ENCODE measurements at places on chromosomes 11 and 22. TPM values are rescaled to one million over a fixed set of nuclear protein-coding genes. Genes with fewer than 3 reads are reported as not detected.

DNA sequence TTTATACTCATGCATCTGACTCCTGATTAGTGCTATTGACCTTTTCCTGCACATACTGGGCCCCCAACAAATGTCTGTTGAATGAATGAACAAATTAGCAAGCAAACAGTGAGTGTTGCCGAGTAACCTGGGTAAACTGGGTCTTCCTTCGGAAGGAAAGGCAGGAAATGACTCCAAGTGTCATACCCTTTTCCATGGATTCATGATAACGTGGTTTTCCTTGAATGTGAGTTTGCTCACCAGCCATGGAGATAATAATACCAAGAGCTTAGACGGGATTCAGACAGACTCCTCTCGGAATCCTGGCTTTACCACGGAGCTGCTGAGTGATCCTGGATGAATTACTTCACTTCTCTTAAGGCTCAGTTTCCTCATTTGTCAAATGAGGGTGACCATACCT lies 16.7 kb downstream of the TECTA start:
- DNase-seq: no peak

- no peak for DNase-seq
These were observed 20.1 kb upstream of the CD44 start for GRCh38 chr11:35118906-35119305.

- no peak for DNase-seq
These were observed 17.9 kb downstream of the SWAP70 start for GRCh38 chr11:9681583-9682372.

- DNase-seq: peak; percentile 64
These were observed 48.4 kb upstream of the POU2AF1 start for GRCh38 chr11:111427471-111427912.

DNA sequence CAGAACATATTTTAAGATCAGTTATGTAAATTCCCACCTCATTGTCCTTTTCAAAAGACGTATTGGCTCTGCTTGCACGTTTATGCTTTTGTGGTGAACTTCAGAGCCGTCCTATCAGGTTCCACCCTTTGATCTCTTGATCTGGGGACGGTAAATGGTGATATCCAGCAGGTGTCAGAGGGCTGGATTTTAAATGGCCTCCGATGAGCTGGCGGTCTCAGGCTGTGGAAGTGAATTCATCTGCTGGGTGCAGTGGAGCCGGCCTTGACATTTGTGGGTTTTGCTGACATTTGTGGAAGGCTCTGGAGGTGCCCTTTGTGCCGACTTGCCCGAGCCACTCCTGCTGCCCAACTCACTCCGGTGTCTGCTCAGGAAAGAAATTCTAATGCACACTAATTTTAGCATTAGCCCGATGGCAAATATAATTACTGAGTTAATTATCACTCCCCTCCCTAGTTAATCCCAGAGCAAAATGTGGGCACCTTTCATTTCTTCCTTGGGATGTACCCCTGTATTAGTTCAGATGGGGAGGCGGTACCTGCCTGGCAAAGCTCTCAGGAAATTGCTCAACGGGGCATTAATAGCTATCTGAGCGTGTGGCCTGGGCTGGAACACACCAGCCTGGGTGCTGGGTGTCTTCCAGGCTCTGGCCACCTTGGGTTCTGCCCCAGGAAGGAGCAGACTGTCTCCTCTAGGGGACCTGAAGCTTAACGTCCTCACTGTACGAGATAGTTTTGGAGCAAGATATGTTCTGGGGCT lies 9.1 kb downstream of the LRP5 start:
- no peak for DNase-seq

- DNase-seq: no peak
These were observed 101.6 kb downstream of the FAM76B start for GRCh38 chr11:95688015-95688414.

- DNase-seq: no peak
These were observed 26.1 kb upstream of the TTLL12 start for GRCh38 chr22:43213051-43213450.

- no peak for DNase-seq
These were observed 3.7 kb downstream of the POLR2L start for GRCh38 chr11:838441-839279.

- no peak for DNase-seq
These were observed 49.3 kb downstream of the TRIM44 start for GRCh38 chr11:35711924-35712323.

DNA sequence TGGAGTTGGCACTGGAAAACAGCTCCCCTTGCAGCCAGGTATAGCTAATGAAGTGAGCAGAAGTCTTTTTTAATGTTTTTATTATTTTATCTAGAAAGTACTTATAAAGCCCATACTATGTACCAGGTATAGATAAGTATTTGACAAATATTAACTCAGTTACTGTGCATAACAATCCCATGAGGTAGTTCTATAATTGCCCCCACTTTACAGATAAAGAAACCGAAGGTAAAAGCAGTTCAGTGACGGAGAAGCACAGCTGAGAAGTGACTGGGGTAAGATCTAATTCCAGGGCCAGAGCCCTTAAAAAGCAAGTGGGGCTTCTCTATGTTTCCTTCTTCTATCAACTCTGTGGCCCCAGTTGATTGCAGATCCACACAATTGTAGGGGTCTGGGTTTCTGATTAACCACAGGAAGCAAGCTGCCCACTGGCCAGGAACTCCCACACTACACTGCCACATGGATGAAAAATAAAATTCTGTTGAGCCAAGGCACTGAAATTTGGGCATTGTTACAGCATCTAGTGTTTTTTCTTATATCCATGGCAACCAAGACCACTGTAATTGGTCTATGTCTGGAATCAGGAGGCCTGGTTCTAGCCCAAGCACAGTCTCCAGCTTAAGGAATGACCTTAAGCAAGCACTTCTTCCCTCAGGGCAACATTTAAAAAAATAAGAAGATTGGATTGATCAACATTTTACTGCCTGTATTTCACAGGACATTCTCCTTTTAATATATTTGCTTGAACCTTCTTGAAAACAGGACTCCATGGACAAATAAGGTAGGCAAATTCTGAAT lies 55.3 kb upstream of the TEAD1 start:
- DNase-seq: no peak

DNA sequence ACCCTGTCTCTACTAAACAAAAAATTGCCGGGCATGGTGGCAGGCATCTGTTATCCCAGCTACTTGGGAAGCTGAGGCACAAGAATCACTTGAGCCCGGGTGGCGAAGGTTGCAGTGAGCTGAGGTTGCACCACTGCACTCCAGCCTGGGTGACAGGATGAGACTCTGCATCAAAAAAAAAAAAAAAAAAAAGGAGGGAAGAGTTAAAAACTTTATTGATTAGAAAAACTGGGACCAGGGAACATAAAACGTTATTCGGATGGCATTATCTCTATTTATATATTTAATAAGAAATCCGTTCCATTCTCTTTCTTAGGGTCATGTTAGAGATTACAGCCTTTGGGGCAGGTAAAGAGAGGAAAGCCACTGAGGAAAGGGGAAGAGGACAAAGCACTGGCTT lies 197.5 kb downstream of the BCR start:
- DNase-seq: no peak

- no peak for DNase-seq
These were observed 27.8 kb upstream of the LMO2 start for GRCh38 chr11:33919645-33920044.

DNA sequence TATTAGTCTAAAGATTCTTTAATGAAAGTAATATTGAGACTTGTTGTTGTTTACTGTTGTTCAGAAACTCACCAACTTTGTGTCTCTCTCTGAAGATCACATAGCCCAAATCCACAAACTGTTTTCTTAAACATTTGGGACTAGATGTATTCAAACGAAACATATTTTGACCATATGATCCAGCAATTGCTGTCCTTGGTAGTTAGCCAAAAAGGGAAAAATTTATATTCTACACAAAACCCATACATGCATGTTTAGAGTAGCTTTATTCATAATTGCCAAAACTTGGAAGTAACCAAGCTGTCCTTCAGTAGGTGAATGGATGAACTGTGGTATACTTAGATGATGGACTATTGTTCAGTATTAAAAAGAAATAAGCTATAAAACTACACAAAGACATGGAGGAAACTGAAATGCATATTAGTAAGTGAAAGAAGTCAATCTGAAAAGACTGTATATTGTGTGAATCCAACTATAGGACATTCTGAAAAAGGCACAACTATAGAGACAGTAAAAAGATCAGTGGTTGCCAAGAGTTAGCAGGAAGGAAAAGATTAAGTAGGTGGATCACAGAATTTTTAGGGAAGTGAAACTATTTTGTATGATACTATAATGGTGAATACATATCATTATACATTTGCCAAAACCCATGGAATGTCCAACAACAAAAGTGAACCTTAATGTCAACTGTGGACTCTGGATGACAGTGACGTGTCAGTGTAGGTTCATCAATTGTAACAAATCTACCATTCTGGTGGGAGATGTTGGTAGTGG lies 442.9 kb downstream of the INSC start:
- DNase-seq: no peak

DNA sequence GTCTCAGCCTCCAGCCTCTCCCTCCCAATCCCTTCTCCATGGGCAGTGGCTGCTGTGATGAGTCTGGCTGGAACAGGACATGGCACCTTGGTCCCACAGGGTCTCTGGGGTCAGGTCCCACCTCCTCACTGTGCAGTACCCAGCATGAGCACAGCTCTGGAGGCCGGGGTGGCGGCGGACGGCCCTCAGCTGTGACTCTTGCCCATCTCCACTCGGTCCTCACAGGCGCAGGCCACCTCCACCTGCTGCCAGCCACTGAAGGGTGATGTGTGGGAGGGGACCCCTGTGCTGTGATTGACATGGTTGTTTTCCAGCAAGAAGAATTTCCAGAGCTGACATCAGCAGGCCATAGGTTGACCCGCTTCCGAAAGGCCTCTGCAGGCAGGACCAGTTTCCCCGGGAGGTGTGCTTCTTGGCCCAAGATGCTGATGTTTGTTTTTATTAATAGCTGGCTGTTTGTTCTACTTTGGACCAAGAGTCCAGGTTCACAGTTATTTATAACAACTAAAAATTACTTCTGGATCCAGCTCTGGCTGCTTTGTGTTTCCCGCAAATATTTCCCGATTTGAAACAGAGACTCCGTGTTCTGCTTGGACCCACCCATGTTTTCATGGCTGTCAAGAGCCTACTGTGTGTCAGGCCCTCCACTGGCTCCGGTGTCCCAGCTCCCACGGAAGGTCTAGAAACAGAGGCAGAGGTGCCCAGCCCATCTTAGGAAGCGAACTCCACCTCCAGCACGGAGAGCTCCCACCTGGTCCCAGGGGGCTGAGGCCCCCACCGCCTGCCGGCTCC lies 45.7 kb downstream of the SCUBE1 start:
- no peak for DNase-seq

DNA sequence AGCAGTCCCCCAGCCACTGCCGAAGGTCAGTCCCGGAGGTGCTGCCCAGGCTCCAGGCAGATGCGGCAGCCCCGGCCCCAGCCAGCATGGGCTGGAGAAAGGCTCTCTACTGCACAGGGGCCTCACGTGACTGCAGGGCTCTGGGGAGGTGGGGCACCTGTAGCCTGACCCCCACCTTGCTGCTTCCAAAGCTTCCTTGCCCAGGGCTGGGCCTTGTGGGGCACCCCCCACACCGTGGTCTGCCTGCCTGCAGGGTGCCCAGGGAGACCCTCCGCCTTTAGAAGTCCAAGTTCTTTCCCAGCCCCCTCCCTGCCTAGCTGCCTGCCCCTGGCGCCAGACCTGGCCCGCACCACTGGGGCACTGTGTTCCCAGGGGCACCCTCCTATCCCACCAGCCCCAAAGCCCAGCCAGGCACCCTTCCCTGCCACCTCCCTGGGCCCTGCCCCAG lies 28.4 kb upstream of the TXNRD2 start:
- no peak for DNase-seq

DNA sequence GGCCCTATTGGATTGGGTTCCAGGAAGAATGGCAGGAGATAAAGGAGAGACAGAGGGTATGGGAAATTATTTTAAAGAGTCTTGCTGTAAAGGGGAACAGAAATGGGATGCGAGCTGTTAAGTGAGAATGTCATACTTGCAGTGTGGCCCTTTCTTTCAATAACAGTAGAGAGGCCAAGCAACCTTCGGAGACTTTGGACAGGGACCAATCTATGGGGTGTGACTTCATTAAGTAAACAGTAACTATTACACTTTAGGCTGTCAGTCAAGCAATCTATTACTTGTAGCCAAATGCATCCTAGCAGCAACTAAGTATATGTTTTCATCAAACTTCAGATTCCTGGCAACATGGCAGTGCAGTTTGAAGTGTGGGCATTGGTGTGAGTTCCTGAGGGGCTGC lies 376.2 kb upstream of the LARGE1 start:
- DNase-seq: no peak

Gene IGSF9B
- total RNA-seq: 22.3 TPM

Gene KLHL35
- not detected for total RNA-seq

Gene SCO2
- not detected for total RNA-seq

Gene SCN3B
- total RNA-seq: not detected

Gene DSCAML1
- total RNA-seq: 0.14 TPM

Measured in stomach (tissue), 19 donors.